SK-MEL-5 (cell line): ENCODE measurements at places on chromosomes 13 and 19.

DNA sequence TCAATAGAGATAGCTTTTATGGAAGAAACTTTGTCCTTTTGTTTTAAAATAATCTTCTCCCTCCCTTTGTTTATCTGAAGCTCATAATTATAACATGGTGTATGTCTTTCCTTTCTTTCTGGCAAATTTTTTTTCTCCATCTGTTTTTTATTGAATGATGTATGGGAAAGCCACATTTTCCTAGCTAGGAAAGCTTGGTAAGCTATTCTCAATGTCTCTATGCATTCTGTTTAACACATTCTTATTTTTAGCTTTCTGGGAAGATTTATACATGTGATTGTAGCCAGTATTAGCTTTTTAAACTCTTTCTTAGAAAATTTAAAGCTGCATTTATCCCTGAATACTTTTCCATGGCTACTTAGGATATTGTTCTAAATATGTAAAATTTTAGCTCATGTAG is 124.9 kb upstream of the CSNK1A1L start:
- DNase-seq: no peak

- no peak for DNase-seq
Measured at GRCh38 chr19:36058481-36059179, 3.9 kb downstream of the WDR62 start.

GRCh38 chr19:1650650-1651567 is 1.5 kb downstream of the TCF3 start:
- DNase-seq: no peak

DNA sequence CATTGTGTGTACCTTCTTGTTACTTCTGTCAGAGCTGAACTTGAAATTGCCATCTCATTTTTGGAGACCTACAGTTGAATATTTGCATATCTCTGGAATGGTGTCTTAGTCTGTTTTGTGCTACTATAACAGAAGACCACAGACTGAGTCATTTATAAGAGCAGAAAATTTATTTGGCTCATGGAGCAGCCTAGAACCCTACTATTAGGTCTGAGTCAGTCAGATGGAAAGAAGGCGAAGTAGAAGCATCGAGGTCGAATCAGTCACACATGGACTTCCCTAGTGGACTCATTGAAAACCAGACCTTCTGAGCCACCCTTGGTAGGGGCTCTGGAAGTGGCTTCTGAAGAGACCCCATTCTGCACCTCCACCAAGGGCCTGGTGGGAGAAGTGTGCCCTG is 33.9 kb upstream of the TPT1 start:
- no peak for DNase-seq

DNA sequence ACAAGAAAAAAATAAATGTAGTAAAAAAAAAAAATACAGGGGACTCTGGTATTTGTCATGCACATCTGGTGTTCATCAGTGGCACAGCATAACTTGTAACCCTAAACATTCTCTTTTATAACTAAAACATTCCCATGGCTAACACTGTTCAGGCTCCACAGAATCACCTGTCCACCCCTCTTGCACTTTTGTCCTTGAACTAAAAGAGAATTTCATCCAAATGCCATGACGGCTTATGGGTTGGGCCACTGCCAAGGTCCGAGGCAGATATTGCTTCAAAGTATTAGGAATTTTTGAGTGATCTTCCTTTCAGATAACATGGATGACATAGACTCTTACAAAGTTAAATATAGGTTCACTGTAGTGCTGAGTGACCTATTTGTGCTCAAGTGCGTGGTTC is 25.7 kb upstream of the SERP2 start:
- no peak for DNase-seq

- no peak for DNase-seq
Measured at GRCh38 chr13:24613128-24613527, 67.1 kb upstream of the ATP12A start.

DNA sequence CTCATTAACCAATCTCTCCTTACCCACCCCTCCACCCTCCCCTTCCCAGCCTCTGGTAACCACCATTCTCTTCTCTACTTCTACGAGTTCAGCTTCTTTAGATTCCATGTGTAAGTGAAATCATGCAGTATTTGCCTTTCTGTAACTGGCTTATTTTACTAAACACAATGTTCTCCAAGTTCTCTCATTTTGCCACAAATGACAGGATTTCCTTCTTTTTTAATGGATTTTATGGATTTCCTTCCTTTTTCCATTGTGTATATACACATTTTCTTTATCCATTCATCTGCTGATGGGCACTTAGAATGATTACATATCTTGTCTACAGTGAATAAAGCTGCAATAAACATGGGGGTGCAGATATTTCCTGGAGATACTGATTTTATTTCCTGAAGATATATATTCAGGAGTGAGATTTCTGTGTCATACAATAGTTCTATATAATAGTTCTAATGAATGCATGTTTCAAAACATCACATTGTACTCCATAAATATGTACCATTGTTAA is 20.2 kb downstream of the KCTD12 start:
- DNase-seq: no peak

DNA sequence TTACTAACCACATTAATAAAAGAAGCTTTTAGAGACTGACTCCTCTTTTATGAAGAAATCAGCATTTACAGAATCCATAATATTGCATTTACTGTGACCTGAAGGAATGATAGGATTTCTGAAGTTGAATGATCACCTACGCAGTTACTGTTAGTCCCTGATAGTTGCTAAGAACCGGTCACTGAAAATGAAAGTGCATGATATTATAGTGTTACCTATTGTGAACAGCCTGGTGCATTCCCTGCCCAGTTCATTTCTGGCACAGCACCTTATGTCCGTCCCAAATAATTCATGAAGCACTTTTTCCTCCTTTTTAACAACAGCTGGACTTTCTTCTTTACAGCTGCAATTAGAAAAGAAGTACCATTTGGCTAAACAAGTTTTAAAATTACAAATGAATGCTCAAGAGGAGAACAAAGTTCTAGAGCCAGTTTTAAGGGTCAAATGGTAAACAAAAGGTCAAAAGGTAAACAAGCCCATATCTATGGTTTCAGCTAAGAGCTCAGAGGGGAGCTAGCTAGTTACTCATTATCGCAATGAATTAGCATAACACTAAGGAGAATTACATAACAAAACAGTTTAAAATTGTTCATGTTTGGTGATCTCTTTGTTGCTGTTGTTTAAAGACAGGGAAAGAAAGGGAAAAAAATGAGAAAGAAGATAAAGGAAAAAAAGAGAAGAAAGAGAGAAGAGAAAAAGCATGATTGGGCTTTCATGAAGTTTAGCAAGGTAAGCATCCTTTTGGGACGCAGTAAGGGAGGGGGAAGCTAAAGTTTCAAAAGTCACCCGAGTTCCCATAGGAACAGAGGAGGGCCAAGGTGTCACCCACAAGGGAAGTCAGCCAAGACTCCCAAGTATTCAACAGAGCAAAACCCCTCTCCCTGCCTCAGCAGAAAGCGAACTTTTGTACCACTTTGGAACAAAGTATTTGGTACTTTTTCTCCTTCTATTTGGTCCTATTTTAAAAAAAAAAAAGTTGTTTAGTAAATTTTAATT is 50.2 kb downstream of the FLT3 start:
- no peak for DNase-seq

DNA sequence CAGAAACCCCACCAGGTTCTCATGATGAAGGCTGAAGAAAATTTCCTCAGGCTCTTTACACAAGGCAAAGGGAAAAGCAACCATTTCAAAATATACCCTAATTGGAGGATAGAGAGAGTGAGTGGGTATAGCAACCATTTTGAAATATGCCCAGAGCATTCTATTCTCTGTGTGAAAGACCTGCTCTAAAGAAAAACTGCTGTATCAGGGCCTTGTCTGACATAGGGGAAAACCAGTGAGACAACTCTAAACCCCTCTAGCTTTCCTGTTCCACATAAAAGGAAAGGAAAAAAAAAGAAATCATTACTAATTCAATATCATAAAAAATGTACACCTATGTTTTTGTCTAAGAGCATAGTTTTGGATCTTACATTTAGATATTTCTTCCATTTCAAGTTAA is 42.3 kb downstream of the TPTE2 start:
- no peak for DNase-seq

- no peak for DNase-seq
Measured at GRCh38 chr13:102584434-102584833, 12.4 kb upstream of the TPP2 start.

DNA sequence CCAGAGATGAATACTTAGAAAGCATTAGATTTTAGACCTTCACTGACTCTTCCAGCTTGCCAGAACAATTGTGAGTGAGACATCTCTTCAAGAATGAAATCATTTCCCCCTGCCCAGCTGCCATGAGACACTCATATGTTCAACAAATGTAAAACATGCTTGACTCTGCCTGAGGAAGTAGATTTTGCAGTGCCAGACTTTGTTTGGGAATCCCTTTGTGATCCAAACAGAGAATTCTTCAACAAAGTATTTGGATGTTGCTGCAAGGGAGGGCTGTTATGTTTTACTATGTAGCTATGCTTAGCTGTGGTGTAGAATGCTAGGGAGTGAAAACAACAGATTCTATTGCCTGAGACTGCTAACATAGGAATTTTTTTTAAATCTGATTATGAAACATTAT is 416.4 kb downstream of the DCT start:
- DNase-seq: no peak

GRCh38 chr13:93714171-93714570 is 487.6 kb downstream of the GPC6 start:
- no peak for DNase-seq

GRCh38 chr19:19443283-19443682 is 37.8 kb downstream of the GATAD2A start:
- no peak for DNase-seq

DNA sequence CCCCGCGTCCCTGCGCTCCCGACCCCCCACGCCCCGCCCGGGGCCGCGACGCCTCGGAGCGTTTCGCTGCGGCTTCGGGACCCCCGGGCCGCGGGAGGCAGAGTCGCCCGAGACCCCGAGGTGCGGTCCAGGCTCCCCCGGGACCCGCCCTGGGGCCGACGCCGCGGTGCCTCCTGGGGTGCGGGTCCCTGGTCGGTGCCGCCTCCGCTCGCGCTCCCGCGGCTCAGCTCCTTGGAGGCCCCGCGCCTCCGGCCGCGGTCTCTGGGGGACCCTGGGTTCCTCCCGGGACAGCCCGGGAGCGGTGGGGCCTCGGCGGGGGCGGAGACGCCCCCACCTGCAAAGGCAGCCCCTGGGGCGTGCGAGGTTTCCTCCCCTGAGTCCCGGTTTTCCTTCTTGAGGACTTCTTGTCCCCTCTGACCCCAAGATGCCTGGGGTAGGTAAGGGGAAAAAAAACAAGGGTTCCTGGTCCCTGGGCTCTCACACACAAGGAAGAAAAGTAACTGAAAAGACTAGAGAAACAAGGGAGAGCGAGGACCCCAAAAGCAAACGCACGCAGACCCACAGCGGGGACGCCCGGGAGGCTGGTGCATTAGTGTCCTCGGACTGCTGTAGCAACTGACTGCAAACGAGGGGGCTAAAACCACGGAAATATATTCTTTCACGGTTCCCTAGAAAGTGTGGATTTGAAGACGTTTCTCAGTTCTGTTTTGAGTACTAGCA is 740 bp downstream of the ZNF555 start:
- no peak for DNase-seq

- DNase-seq: peak; percentile 58
Measured at GRCh38 chr19:8641908-8642547, 11.6 kb downstream of the NFILZ start.

GRCh38 chr19:49920624-49921363 is 8.2 kb upstream of the ATF5 start:
- no peak for DNase-seq

GRCh38 chr19:33132021-33132420 is at the start of gene WDR88:
Gene WDR88 (plus strand): TSS chr19:33132114. CDS start chr19:33132170, 56 bp downstream.
- no peak for DNase-seq
